ENCODE measurements at places on chromosomes 5 and 9.

DNA sequence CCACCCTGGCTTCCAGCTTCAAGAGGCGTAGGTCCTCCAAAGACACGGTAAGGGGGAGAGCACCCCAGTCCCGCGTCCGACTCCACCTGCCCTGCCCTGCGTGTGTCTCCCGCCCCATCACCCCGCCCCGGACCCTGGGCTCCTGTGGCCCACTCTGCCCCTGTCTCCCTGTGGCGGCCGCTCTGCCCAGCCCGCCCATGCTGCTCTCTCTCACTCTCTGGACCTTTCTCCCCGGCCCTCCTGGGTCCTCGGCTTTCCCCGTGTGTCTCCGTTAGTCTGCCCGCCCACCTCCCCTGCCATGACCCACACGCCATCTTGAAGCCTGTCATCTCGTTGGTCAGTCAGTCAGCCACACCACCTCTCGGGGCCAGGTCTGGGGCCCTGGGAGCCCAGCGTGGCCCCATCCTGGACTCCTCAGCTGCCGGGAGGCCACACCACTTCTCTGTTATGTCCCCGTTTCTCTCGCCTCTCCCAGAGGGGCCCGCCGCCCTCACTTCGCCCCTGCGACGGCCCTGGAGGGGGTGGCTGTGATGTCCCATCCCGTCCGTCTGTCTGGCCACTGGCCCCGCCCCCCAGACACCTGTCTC is 4.5 kb downstream of the LRRC26 start:
- no peak for DNase-seq

DNA sequence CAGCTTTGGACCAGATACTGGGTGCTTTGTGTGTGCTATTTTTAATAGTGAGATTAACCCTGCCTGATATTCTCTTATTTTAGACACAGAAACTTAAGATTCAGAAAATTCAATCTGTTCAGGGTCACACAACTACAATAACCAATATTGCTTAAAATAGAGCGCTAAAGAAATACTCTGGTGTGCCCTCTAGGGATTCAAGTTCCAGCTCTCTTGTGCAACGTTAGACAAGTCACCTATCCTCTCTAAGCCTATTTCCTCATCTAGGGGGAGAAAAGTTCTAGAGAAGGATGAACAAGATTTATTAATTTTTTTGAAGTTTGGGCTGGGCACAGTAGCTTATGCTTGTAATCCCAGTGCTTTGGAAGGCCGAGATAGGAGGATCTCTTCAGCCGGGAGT is 2.1 kb upstream of the SCAI start:
- DNase-seq, result no peak

GRCh38 chr9:25177858-25178257 is 500.4 kb downstream of the TUSC1 start:
- DNase-seq, result no peak

DNA sequence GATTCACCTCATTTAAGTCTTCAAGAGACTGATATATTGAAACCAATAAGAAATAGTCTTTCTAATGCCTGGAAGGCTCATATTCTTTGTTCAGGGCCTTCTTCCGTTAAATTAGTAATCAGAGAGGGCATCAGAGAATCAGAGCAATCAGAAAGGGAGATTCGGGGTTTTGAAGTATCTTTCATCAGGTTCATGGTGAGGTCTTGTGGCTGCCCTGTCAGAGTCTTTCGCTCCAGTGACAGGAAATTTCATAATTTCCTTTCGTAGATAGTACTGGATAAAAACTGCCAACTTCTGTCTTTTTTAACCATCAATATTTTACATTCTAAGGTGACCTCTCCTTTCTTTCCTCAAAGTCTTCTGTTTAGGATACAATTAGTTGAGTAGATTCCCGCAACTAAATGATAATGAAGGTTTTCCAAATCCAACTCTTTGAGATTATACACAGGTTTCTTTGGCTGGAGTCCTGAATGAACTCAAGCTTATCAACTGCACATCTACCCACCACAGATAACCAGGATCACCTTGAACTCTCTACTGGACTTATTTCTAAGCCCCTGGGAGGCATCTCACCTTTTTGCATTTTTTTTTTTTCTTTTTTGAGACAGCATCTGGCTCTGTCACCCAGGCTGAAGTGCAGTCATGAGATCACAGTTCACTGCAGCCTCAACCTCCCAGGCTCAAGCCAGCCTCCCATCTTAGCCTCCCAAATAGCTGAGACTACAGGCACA is 5.5 kb downstream of the IL31RA start:
- no peak for DNase-seq

DNA sequence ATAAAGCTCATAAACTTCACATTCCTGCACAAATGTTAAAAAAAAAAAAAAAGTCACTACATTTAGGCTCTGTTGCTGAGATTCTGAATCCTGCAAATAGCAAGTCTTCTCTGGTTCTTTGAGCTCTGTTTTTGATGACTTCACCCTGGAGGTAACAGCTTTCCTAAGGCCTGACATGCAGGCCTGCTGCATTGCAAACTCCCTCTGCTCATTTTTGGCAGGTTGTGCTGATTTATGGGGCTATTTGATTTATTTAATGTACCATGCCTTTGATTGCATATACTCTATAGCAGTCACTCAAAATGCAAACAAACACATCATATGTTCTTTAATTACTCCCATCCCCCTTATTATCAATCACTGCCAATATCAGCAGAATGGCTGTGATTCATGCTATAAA is 416.1 kb upstream of the IZUMO3 start:
- DNase-seq, result no peak

Measured in stimulated activated CD4-positive, alpha-beta T cell treated with anti-CD3 and anti-CD28 coated beads, Interleukin-4, amount 100 ng/mL, for 48 hours (primary cell).